Osteocyte (in vitro differentiated cells): ENCODE measurements at places on chromosomes 2 and 18.

- H3K27me3 ChIP-seq = peaks cover 25% of the 10 kb centered on the region
- no peak overlapping the region for H3K4me3 ChIP-seq
- no peaks in the 10 kb centered on the region for H3K36me3 ChIP-seq
- no peak overlapping the region for H3K27ac ChIP-seq
- DNase-seq = no peak
- no peaks in the 10 kb centered on the region for H3K4me1 ChIP-seq
These were observed 84.7 kb downstream of the TNFRSF11A start for GRCh38 chr18:62409821-62410220.

- H3K4me1 ChIP-seq = no peaks in the 10 kb centered on the region
- no peak overlapping the region for H3K27ac ChIP-seq
- no peaks in the 10 kb centered on the region for H3K27me3 ChIP-seq
- DNase-seq = no peak
- H3K4me3 ChIP-seq = no peak overlapping the region
These were observed 106.9 kb upstream of the SP3 start for GRCh38 chr2:174072069-174072468.

GRCh38 chr2:176473177-176473576 is 203.9 kb downstream of the MTX2 start:
- peaks cover 34% of the 10 kb centered on the region for H3K27me3 ChIP-seq
- no peaks in the 10 kb centered on the region for H3K36me3 ChIP-seq
- no peak overlapping the region for H3K27ac ChIP-seq
- H3K4me1 ChIP-seq = no peaks in the 10 kb centered on the region
- H3K4me3 ChIP-seq = no peak overlapping the region

- no peak overlapping the region for H3K4me3 ChIP-seq
- H3K36me3 ChIP-seq = no peaks in the 10 kb centered on the region
- no peak overlapping the region for H3K27ac ChIP-seq
- H3K27me3 ChIP-seq = no peaks in the 10 kb centered on the region
- H3K4me1 ChIP-seq = no peaks in the 10 kb centered on the region
These were observed 42.5 kb downstream of the ALK start for GRCh38 chr2:29878898-29879297.

DNA sequence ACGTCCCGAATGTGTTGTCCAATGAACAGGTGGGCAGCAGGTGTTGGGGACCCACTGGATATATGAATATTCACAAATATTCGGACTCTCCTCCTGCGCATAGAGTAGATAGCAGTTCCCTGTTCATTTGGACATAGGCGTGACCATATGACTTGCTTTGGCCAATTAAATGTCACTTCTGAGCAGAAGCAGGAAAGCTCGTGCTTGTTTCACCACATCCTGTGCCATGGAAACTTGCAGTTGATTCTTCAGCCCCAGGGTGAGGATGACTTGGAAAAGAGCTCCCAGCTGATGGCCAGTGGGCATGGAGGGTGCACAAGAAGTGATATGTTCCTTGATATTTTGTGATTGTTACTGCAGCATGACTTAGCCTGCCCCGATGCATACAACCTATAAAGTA is 52.6 kb downstream of the PTPRM start:
- no peaks in the 10 kb centered on the region for H3K27me3 ChIP-seq
- no peaks in the 10 kb centered on the region for H3K36me3 ChIP-seq

- H3K36me3 ChIP-seq = no peaks in the 10 kb centered on the region
- H3K27ac ChIP-seq = no peak overlapping the region
- peaks cover 4% of the 10 kb centered on the region for H3K27me3 ChIP-seq
These were observed 100.2 kb upstream of the MYCN start for GRCh38 chr2:15840148-15840547.

DNA sequence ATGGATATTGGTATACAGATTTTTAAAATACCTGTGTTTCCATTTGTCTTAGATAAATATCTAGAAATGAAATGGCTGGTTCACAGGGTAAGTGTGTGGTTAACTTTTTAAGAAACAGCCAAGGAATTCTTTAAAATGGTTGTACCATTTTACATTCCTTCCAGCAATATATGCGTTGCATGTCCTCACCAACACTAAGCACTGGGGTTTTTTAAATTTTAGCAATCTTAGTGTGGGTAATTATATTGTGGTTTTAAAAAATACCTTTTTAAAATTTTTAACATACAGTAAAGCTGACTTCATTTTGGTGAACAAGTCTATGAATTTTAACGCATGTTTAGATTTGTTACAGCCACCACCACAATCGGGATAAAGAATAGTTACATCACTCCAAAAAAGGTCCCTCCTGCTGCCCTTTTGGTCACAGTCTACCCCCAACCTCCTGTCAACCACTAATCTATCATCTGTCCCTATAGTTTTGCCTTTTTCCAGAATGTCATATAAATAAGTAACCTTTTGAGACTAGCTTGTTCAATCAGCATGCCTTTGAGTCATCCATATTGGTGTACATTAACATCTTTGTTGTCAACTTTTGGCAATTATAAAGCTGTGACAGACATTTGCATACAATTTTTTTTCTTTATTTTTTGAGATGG is 128.1 kb upstream of the MSTN start:
- no peak overlapping the region for H3K4me3 ChIP-seq
- H3K4me1 ChIP-seq = no peaks in the 10 kb centered on the region
- H3K36me3 ChIP-seq = peaks cover 10% of the 10 kb centered on the region

GRCh38 chr18:56977309-56977708 is 169.6 kb upstream of the BOD1L2 start:
- peaks cover 9% of the 10 kb centered on the region for H3K36me3 ChIP-seq
- H3K4me1 ChIP-seq = no peaks in the 10 kb centered on the region
- no peak overlapping the region for H3K4me3 ChIP-seq
- DNase-seq = no peak

DNA sequence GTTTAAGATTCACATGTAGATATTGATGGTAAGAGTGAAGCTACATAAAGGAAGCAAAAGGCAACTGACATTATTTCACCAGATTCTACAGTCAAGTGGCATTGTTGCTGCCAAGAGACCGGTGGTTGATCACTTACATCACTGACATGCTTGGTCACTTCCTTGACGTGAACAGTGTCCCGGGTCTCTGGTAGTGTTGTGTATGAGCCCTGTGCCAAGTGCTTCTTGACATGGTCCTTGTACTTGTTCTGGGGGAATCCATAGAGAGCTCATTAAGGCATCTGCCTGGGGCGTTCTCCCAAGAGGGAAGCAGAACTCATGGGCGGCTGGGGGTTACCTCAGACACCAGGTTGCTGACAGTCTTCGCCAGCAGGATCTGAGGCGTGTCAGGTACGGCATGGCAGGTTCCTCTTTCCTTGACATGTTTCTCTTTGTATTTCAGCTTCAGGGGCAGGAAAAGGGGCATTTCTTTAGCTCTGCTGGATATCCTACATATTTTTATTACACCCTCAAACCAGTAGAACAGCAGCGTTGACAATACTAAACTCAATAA is 116.2 kb downstream of the RIF1 start:
- no peaks in the 10 kb centered on the region for H3K27me3 ChIP-seq
- H3K4me3 ChIP-seq = no peak overlapping the region
- DNase-seq = no peak
- no peaks in the 10 kb centered on the region for H3K36me3 ChIP-seq

DNA sequence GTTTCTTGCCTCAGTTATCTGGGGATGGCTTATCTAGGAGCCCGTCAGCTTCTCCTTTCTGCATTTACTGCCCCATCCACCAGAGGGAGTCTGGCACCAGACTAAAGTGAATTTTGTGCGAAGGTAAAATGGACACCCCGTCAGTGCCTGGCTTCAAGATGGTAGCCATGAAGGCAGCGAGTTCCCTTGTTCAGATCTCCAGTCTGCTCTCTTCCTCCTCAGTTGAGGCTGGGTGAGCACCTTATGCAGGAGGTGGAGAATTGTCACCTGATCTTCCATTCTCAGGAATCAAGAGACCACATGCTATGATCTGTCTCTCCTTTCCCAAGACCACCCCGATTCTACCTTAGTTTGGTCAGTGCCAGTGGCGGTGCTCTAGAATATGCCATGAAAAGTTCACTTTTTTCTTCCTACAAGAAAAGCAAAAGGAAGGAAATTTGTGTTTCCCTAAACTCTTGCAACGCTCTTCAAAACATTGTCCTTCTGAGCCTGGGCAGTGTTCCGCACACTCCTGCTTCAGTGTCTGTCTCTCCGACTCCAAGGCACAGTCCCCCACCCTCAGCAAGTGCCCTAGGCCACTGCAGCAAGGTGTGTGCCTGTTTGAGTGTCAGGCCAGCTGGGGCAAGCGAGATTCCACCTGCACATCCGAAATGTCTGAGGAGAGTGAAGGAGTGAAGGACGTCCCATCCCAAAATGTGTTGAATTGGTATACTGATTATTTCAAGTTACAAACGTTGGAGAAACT is 168.6 kb downstream of the SS18 start:
- DNase-seq = no peak
- peaks cover 10% of the 10 kb centered on the region for H3K27me3 ChIP-seq
- no peak overlapping the region for H3K4me3 ChIP-seq
- H3K4me1 ChIP-seq = no peaks in the 10 kb centered on the region
- H3K27ac ChIP-seq = no peak overlapping the region
- no peaks in the 10 kb centered on the region for H3K36me3 ChIP-seq

DNA sequence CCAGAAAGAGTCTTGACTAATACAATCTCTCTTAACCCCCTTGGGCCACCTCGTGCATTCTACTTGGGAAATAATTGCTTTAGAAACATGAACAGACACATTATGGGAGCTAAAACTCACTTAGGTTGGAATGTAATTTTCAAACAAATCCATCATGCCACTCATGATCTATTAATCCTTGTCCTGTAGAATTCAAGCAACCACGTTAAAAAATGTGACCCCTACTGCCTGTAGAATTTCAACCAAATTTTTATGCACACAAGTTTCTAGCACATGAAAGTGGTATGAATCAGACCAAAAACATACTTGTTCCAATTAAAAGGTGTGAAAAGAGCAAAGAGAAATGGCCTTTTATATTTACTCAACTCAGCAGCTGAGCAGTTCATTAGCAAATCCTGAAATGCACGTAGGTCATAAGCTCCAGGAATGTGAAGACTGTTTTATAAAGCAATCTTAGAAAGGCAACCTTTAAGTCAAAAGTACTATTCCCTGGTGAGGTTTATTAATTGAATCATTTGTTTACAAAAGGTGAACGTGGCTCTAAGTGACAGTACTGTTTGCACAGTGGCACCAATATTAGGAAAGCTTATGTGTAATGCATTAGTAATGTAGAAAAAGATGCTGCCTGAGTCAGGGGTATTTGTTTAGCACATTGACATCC is 459.4 kb upstream of the UBE2E3 start:
- no peak overlapping the region for H3K4me3 ChIP-seq
- DNase-seq = no peak
- no peaks in the 10 kb centered on the region for H3K27me3 ChIP-seq

GRCh38 chr18:27772081-27772480 is 404.8 kb downstream of the CDH2 start:
- no peak overlapping the region for H3K27ac ChIP-seq
- DNase-seq = no peak
- H3K36me3 ChIP-seq = no peaks in the 10 kb centered on the region
- H3K27me3 ChIP-seq = no peaks in the 10 kb centered on the region
- H3K4me1 ChIP-seq = peaks cover 11% of the 10 kb centered on the region
- H3K4me3 ChIP-seq = no peak overlapping the region

DNA sequence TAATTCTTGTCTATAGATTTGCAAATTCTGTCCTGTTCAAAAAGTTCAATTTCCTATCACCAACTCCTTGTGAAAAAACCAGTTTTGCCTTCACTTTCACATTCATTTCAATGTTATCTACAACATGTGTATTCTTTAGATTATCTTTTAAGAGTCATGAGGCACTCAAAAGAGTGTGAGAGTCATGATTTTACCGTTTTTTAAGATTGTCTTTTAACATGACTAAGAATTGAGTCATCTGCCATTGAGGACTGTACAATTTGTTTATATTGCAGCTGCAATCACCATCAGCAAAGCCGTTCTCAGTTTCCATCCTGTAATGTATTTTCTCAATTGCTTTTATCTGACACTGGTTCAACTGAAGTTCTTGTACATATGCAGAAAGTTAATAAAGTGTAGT is 275.8 kb downstream of the LNPK start:
- H3K36me3 ChIP-seq = no peaks in the 10 kb centered on the region
- DNase-seq = no peak
- H3K4me3 ChIP-seq = no peak overlapping the region
- H3K4me1 ChIP-seq = peaks cover 6% of the 10 kb centered on the region

- no peak overlapping the region for H3K4me3 ChIP-seq
- peaks cover 3% of the 10 kb centered on the region for H3K36me3 ChIP-seq
- peaks cover 50% of the 10 kb centered on the region for H3K4me1 ChIP-seq
- H3K27me3 ChIP-seq = no peaks in the 10 kb centered on the region
These were observed 45.1 kb downstream of the GPD2 start for GRCh38 chr2:156481312-156481711.

- H3K4me1 ChIP-seq = no peaks in the 10 kb centered on the region
- no peak for DNase-seq
- no peaks in the 10 kb centered on the region for H3K27me3 ChIP-seq
- no peak overlapping the region for H3K27ac ChIP-seq
- peaks cover 12% of the 10 kb centered on the region for H3K36me3 ChIP-seq
These were observed 213.5 kb downstream of the KIAA1328 start for GRCh38 chr18:37042381-37042780.

DNA sequence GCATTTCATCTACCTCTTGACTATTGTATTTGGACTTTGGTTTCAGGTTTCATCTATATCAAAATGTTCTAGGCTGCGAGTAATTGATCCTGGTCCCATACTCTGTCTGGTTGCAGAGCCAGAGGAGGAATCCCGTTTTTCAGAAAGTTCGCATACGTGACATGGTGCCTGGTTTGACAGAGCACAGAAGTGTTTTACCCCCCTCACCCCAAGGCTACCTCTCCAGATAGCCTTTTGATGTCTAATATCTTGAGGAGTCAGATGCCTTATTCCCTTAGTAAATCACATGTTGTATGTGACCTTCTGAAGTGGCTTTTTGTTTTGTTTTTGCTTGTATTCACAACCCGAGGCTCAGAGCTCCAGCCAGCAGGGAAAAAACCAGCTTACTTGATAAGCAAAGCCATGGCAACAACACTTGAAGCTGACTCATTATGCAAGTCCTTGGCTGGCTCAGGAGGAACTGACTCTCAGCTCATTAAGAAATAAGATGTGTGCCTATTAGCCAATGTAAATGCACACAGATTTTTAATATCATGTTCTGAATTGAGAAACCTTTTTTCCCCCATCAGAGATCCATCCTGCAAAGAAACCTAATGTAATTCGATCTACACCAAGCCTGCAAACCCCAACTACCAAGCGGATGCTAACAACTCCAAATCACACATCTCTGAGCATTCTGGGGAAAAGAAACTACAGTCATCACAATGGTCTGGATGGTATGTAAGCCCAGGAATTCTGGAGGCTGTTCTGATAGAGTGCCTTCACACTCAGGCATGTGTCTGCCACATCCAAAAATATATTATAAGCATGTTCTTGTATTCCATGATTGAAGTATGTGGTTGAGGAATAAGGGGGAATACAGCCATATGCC is 41.4 kb downstream of the OXER1 start:
- peaks cover 4% of the 10 kb centered on the region for H3K36me3 ChIP-seq
- H3K27ac ChIP-seq = peak overlapping the region; percentile 12
- DNase-seq = no peak
- H3K4me3 ChIP-seq = no peak overlapping the region
- no peaks in the 10 kb centered on the region for H3K27me3 ChIP-seq

- H3K4me3 ChIP-seq = no peak overlapping the region
- peaks cover 60% of the 10 kb centered on the region for H3K4me1 ChIP-seq
- H3K36me3 ChIP-seq = no peaks in the 10 kb centered on the region
- H3K27ac ChIP-seq = peak overlapping the region; percentile 5
- DNase-seq = no peak
These were observed 173.5 kb downstream of the FMNL2 start for GRCh38 chr2:152508446-152508845.

- no peaks in the 10 kb centered on the region for H3K27me3 ChIP-seq
- H3K4me1 ChIP-seq = peaks cover 55% of the 10 kb centered on the region
- peak overlapping the region; percentile 76 for H3K4me3 ChIP-seq
- peaks cover 8% of the 10 kb centered on the region for H3K36me3 ChIP-seq
These were observed 15.9 kb downstream of the C2orf74 start for GRCh38 chr2:61177727-61178549.
